Right renal pelvis (tissue), 4 donors: ENCODE measurements at places on chromosomes 6 and 20. TPM values are rescaled to one million over a fixed set of nuclear protein-coding genes. Genes with fewer than 3 reads are reported as not detected.

Gene UST
- polyA plus RNA-seq: 12.6 TPM

DNA sequence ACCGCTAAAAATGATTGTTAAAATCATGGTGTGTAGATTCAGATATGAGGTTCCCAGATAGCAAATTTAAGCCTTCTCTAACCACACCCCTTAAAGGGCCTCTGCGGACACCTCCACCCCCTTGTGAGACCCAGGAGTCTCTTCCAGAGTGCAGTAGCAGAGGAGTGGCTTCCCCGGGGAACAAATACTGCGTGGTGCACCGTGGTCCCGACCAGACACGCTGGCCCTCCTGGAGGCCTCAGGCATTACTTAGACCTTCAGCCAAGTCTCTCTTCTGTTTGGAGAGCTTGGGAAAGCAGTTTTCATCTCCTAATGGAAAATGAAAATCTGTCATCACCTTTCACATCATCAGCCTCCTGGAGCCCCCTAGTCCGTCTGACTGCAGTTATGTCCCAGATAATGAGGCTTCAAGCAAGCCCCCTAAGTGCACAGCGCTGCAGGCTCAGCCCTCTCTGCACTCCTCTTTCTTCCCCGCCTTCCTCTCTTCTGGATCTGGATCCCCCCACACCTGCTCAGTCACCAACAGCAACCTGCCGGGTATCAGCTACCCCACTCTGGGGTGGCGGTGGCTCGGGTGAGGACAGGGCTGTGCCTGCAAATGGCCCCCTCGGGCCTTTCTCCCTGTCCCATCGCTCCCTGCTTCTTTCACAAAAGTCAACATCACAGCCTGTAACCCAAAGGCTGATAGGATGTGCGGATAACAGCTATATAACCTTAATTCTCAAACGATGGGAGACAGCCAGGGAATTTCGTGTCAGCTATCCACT, 58.8 kb upstream of the TAGAP start:
- no peak for DNase-seq

DNA sequence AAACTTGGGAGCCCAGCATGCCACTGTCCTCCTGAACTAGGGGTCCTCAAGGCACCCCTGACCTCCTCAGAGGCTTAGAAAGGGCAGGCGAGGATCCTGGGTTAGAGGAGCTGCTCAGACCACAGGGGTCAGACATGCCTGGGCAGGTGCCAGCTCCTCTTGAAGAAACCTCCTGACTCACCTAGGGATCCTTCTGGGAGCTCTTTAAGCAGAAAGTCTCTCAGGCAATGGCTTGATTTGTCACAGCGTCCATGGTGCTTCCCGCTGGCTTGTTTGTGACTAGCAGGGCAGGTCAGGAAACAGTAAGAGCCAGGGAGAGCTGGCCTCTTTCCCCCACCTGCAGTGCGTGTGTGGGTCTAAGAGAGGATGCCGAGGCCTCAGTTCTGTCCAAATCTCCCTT, 174.5 kb upstream of the SNX9 start:
- no peak for DNase-seq

Gene TBXT
- 0.04 TPM for polyA plus RNA-seq

DNA sequence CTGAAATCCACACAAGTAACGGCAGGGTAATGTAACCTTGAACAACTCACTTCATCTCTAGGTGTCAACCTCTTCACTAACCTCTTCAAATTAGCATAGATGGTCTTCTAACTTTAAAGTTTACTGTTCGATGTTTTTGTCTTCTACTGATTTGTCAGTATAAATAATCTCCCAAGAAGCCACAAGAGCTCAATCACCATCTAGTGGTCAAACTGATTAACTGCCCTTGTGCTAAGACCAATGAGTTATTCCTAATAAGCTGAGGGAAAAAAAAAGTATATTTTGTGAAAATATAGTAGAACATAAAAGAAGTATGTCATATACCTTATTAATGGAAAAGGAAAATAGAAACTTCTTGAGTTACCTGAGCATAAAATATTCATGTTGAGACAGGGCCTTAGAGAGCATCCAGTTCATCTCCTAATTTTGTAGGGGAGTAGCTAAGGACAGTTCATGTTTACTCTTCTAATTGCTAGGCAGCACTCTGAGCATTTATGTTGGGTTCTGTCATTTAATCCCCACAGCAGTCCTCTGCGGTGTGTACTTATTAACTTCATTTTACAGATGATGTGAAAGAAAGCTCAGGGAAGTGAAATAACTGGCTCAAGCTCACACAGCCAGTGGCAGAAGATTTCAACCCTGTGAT, 317.1 kb downstream of the ESR1 start:
- DNase-seq: no peak

DNA sequence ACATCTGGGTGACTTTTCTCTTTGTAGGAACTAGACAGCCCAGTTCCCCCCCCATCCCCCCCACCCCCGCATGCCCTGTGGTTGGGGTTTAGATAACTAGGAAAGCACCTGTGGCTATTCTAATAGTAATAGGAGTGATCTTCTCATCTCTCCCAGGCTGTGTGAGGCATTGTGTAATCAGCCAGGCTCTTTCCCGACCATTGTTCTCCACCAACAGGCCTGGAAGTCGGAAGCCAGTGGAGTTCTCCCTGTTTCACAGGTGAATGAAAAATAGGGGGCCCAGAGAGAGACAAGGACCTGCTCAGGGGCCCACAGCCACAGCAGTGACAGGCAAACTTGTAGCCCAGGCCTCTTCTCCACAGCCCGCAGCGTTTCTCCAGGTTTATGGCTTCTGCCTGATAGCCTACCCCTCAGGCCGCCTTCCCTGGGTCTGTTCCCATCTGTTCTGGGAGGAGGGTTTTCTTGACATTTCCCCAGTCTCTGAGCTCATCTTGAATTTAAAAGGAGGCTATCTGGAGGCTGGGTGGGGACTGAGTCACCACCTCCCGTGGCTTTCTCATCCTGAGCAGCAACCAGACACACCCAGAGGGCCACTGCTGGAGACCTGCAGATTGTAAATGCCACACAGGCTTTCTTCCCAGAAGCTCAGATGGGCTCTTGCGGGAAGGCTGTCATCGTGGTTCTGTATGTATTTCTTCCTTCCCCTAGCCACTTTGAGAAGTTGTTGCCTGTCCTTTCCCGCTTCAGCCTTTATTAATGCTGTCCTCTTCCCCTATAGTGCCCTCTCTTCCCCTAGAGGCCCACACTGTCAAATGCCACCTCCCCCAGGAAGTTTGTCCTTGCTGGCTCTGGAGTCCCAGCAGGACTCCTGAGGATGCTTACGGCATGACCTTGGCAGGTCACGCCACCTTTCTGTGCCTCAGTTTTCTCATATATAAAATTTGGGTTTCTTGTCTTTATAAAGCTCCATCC, 75.9 kb upstream of the MYL9 start:
- no peak for DNase-seq

Gene SIRPB1
- polyA plus RNA-seq: 1.1 TPM

DNA sequence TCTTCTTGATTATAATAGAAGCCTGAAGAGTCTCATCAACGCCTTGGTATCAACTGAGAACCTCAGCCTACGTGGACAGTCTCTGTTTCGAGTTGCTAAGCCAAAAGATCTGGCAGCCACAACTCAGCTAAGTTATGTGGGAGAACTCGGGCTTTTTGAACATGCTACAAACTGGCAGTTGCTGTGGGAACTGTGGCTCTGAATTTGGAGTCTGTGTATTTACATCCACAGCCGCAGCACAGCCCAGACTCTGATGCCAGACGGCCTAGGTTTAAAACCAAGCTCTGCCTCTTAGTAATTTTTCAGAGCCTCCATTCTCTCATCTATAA, 35.8 kb downstream of the RIPOR2 start:
- DNase-seq: no peak

DNA sequence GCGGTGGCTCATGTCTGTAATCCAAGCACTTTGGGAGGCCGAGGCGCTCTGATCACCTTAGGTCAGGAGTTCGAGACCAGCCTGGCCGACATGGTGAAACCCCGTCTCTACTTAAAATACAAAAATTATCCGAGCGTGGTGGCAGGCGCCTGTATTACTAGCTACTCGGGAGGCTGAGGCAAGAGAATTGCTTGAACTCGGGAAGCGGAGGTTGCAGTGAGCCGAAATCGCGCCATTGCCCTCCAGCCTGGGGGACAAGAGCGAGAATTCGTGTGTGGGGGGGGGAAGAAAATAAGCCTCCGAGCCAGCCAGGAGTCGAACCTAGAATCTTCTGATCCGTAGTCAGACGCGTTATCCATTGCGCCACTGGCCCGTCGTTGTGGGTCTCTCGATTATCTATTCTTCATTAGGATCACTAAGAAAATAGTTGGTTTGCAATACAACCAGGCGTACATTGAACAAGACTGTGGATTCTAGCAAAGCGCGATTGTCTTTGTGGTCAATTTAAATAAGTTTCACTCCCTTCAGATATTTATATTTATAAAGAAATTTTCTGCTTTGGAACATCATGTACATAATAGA, 33.9 kb upstream of the PRSS16 start:
- DNase-seq: no peak

DNA sequence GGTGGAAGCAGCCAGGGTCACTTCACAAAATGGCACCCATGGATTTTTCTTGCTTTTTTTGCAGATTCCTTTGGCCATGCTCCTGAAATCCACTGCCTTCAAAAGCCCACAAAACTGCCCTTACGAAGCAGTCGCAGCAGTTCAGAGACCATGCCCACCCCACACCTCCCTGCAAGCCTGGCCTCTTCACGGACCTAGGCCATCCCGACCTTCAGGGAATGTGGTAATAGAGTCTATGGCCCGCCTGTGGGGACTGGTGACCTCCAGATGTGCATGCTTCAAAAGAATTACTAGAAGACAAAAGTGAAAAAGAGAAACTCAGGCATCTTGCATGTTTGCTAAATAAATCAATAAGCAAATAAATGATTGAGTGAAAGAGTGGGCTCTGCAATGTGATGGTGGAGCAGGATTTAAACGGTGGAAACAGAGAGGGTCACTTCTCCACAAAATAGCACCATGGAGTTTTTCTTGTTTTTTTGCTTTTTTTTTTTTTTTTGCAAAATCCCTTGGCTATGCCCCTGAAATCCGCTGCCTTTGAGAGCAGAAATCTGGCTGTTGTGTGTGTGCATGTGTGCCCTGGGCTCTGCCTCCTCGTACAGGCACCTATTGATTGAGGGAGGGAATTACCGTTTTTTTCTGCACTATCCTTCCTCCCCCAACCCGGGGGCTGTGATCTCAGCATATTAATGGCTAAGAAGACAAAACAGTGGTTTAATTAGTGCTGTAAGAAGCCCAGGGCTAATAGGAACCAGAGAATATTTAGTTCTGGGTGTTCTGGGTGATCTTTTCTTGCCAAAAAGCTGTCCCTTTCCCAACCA, 107.4 kb downstream of the PXDC1 start:
- no peak for DNase-seq

DNA sequence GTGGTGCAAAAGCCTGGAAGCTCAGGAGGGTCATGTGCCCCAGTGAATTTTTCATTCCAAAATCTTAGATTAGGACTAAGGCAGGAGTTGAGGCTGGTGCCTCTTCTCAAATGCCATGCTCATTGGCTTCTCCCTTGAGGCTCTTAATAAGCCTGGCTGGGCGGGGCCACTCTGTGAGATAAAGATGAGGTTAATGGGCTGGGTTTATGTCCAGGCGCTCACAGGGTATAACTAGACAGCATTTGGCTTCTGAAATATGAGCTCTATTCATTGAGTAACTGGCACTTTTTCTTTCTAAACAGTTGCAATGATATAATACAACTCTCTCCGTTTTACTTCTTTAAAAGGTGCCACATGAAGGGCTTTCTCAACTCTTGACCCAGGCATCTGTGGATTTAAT, 156.3 kb downstream of the SCML4 start:
- no peak for DNase-seq

- DNase-seq: no peak
These were observed 552.1 kb downstream of the PKHD1 start for GRCh38 chr6:51535327-51535726.

- DNase-seq: no peak
These were observed 35.4 kb upstream of the PBOV1 start for GRCh38 chr6:138253731-138254130.

Gene NKAIN4
- 41.5 TPM for polyA plus RNA-seq

GRCh38 chr6:63919556-63920110, 284.0 kb downstream of the PHF3 start:
- DNase-seq: no peak

Gene DUSP15
- polyA plus RNA-seq: 16.1 TPM
